Stimulated activated naive B cell treated with anti-CD40 and anti-IgM and Interleukin-4, amounts not matched to agents 10 μg/mL and 1 μg/mL and 100 μg/mL, for 72 hours (primary cell): ENCODE measurements at places on chromosomes 6 and 20.

DNA sequence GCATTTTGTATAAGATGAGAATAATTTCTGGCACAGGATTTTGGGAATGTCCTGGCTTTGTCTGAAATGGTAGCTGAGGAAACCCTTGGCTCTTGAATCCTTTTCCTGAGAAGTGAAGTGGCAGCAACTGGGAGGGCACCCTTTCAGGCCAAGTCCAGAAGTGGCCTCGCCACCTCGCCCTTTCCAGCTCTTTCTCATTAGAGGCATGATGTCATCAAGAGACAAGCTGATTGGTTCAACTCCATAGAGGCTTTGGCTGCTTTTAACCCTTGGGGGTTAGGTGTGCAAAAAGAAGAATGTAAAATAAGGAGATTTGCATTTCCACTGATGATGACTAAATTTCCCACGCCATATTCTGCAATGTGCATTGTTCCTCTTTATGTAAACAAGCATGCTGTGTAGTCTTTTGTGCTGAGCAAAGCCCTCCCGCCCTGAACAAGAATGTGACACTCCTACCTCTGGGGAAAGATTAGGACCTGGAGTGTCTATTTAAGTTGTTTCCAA is 116.5 kb downstream of the TCP11 start:
- no peak for DNase-seq

- DNase-seq, result no peak
Measured at GRCh38 chr6:81373414-81373813, 379.1 kb downstream of the TENT5A start.

GRCh38 chr6:154371281-154371680 is 14.7 kb upstream of the IPCEF1 start:
- DNase-seq, result no peak

DNA sequence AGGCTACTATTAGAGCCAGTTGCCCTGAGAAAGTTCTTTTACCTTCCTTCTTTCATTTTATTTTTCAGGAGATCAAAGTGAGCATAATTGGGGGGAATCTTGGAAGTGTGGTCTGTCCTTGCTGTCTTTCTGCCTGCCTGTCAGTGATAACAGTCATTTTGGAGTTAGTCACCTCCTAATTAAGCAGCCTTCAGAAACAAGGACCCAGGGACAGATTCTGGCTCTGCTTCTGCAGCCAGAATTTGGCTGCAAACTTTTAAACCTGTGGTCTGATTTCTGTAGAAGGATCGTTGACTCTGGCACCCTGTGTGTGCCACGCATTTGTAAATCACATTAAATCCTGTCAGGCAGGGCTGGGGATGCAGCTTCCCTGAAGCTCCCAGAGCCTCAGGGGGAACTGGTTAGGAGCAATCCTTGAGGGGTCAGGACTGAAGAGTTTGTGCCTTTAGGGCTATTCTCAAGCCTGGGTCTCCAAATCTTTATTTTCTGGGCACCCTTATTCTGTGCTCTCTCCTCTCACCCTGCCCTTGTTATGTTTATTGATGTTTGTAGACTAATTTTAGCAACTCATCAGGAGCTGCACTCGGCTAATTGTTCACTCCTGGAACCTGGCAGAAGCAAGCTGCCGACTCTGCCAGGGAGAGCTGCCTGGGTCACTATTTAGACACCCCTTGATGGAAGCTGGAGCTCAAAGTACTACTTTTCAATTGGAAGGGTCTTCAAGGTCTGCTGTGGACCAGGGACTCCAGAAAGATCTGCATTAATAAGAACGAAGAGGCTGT is 6.8 kb downstream of the NOX3 start:
- no peak for DNase-seq

- no peak for DNase-seq
Measured at GRCh38 chr20:62949962-62950361, 2.5 kb upstream of the SLC17A9 start.
